Bone marrow (tissue), 2 donors: ENCODE measurements at places on chromosomes 6 and 20.

DNA sequence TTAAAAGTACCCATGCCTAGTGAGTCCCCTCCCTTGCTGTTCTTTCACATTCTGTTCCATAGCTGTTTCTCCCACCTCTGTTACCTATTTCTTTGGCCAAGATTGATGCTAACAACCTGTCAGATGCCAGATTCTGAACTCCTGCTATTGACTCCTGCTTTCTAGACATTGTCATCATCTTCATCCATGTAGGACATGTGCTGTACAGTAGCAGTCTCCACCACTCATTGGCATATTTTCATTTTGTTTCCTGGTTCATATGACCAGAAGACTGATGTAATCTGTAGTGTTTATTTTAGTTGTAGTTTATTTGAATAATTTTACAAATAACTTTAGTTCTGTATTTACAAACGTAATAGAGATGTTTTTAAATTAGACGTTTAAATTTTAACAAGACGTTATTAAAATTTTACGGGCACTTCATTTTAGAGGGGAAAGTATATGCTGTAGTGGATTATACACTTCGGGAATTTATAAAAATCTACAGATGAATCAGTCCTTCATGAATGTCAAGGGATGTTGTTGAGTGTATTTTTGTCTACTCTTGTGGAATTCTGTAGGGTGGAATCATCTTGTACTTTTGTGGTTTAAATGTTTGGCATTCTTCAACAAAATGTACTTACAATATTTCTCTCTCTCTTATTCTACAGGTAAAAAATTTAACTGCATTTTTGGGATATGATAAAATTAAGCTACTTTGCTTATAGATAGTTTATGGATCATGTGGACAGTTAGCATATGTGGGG is 34.1 kb downstream of the TRMT11 start:
- no peak for DNase-seq

- no peak for DNase-seq
Measured at GRCh38 chr6:98260382-98260781, 574.0 kb upstream of the POU3F2 start.

- DNase-seq: no peak
Measured at GRCh38 chr6:111478749-111479148, 4.3 kb downstream of the REV3L start.

DNA sequence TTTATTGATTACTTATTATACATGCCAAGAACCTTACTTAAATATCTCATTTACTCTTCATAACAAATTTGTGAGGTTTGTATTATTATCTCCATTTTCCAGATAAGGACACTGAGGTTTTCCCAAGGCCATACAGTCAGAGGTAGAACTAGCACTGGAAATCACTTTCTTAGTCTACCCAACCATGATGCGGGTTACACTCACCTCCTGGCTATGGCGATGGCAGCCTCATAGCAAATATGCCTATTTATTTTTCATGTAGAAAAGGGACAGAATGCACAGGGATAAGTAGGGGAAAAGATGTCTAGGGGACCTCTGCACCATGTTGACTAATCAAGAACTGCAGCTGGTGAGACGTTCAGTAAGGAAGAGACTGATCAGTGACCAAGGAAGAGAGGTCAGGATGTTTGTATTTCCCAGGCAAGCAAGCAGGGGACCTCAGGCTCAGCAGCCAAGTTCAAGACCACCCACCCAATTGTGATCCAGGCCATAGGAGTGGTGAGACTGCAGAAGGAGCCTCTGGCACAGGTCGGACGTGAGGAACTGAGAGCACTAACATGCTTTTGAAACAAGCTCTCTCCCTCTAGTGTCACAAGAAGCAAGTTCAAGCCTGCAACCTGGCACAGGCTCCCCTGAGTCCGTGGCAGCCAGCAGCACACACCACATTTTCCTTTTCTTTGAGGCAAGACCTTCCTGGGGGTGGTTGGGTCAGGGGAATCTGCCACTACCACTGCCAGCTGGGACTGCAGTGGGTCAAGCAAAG is 97.8 kb downstream of the GMPR start:
- no peak for DNase-seq

- DNase-seq: no peak
Measured at GRCh38 chr20:25282796-25283195, 34.9 kb downstream of the PYGB start.

GRCh38 chr20:48284837-48285236 is 499.6 kb upstream of the SULF2 start:
- no peak for DNase-seq

DNA sequence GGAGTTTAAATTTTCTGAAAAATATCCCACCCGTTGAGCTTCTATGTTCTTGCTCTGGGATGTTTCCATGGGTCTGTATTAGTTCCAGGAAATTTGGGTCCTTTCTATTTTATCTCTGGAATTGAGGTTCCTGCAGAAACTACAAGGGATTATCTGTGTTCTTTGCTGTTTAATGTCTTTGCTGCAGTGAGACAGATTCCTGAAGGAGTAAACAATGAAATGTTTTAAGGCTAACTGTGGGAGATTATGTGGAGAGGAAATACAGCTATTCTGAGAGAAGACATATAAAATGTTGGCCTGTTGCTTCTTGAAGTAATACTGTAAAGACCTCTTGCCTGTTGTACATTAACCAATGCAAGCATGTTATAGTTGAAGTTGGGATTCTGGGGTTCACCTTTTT is 43.5 kb downstream of the SAMD5 start:
- no peak for DNase-seq

- no peak for DNase-seq
Measured at GRCh38 chr20:10651227-10651990, 22.4 kb downstream of the JAG1 start.

DNA sequence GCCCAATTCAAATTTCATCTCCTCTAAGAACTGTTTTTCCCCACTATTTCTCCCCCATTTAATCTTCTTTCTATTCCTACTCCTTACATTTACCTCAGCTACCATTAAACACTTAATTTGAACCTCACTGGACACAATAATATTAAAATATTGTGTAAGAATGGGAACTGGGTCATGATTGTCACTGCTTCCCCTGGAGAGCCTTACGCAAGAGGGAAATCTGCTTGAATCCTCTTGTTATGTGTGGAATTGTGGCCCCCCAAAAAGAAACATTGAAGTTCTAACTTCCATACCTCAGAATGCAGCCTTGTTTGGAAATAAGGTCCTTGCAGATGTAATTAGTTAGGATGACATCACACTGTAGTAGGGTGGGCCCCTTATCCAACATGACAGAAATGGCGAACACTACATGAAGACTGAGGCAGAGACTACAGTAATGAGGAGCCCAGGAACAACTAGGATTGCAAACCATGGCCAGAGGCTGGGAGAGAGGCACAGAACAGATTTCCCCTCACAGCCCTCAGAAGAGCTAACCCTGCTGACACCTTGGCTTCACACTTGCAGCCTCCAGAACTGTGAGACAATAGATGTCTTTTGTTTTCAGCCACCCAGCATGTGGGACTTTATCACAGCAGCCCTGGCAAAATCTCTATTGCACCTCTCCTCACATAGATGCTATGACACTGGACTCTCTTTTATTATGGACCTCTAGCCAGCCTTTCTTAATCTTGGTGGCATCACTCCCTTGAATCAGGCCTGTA is 29.9 kb downstream of the HIVEP2 start:
- DNase-seq: no peak

DNA sequence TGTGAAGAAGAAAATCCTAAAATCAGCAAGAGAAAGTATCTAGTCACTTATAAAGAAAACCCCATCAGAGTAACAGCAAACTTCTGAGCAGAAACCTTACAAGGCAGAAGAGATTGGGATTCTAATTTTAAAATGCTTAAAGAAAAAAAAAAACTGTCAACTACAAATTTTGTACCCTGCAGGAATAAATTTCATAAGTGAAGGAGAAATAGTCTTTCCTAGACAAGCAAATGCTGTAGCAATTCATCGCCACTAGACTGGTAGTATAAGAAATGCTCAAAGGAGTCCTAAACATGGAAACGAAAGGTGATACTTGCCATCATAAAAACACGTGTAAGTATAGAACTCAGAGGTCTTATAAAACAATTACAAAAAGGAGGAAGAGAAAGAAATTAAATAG is 54.4 kb downstream of the PDSS2 start:
- DNase-seq: no peak

GRCh38 chr6:145147981-145148749 is 587.2 kb downstream of the EPM2A start:
- DNase-seq: no peak

GRCh38 chr20:17530716-17531664 is at the start of gene BFSP1:
BFSP1 (minus strand) TSS chr20:17531379; CDS start chr20:17531329, 50 bp downstream.
- no peak for DNase-seq

GRCh38 chr6:104705095-104705707 is 154.5 kb downstream of the HACE1 start:
- no peak for DNase-seq

DNA sequence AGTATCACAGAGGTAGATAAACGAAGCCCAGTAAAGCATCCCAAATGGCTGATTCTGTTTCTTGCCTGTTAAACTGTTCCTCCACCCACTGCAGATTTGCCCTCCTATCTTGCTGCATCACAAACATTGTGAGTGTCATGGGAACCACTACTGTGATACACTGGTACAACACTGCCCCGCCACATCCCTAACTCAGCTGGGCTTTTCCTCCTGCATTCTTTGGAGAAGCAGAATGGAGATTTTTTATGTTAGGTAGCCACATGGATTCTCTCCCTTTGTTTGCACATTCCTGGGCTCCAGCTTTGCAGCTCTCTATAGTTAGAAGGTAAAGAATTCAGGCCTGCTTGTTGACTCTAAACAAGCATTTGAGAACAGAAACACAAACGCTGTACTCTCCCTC is 234.1 kb downstream of the TMEM242 start:
- DNase-seq: no peak

DNA sequence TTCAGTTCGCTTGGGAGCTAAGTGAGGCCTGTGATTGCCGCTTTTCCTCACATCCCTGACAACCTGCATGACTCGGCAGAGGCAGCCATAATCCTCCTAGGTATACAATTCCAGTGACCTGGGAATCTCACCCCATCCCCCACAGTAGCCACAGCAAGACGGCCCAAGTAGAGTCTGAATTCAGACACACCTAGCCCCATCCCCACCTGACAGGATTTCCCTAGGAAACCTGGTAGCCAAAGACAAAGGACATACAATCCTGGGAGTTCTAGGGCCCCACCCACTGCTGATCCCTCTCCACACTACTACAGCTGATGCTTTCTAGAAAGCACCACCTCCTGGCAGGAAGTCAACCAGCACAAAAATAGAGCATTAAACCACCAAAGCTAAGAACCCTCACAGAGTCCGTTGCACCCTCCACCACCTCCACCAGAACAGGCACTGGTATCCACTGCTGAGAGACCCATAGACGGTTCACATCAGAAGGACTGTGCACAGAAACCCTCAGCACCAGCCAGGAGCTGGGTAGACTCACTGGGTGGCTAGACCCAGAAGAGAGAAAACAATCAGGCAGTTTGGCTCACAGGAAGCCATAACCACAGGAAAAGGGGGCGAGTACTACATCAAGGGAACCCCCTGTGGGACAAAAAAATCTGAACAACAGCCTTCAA is 17.9 kb upstream of the RUNX2 start:
- no peak for DNase-seq

GRCh38 chr20:1803061-1803931 is 91.9 kb upstream of the SIRPA start:
- peak; percentile 64 for DNase-seq

GRCh38 chr6:55886185-55886836 is 10.9 kb upstream of the BMP5 start:
- DNase-seq: no peak

GRCh38 chr6:169530752-169531123 is 171.1 kb downstream of the WDR27 start:
- no peak for DNase-seq

DNA sequence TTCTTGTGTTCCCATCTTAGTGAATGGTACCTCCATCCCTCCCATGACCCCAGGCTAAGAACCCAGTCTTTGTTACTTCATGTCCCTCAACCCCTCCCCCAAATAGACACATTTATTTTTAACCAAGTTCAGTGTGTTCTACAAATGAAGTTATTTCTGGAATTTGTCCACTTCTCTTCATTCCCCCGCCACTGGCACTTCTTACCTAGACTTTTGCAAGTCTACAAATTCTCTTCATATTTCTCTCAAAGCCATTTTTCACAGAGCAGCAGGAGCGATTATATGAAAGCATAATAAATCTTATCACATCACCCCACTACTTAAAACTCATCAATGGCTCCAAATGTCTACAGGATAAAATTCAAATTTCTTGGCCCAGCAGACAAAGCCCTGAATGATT is 131.4 kb downstream of the BTBD9 start:
- no peak for DNase-seq

- DNase-seq: no peak
Measured at GRCh38 chr6:219019-219570, 73.2 kb upstream of the DUSP22 start.

DNA sequence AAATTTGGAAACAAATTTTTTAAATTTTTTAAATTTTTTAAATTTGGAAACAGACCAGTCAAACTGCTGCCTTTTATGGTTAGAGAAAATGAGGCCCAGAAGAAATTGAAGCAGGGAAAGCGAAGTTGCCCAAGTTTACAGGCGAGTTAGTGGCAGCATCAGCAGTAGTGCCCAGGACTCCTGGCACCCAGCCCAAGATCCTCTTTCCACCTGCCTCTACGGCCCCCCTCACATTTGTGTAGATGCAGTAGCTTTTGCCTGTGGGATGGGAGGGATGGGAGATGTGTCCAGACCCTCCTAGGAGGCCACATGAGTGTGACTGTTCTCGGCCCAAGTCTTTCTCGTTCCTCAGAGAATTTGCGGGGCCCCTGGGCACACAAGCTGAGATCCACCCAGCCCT is 49.8 kb downstream of the HNF4A start:
- no peak for DNase-seq

DNA sequence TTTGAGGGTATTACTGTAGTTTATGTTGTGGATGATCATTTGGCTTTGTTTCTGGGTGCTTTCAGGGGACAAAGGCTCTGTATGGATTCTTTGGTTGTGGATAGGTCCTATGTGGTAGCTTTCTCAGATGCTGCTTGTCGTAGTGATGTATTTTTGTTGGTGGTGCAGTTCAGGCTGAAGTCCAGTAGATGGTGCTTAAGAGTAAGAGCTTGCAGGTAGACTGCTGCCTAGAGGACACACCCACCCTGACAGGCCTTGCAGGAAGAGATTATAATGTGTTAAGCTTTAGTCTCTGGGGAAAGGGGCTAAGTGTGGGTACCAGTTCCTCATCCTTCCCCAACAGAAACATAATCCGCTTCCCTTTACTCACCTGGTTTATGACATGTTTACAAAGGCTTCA is 62.6 kb upstream of the ADGRB3 start:
- DNase-seq: peak; percentile 31

GRCh38 chr6:84182001-84182400 is 45.4 kb downstream of the CEP162 start:
- no peak for DNase-seq

DNA sequence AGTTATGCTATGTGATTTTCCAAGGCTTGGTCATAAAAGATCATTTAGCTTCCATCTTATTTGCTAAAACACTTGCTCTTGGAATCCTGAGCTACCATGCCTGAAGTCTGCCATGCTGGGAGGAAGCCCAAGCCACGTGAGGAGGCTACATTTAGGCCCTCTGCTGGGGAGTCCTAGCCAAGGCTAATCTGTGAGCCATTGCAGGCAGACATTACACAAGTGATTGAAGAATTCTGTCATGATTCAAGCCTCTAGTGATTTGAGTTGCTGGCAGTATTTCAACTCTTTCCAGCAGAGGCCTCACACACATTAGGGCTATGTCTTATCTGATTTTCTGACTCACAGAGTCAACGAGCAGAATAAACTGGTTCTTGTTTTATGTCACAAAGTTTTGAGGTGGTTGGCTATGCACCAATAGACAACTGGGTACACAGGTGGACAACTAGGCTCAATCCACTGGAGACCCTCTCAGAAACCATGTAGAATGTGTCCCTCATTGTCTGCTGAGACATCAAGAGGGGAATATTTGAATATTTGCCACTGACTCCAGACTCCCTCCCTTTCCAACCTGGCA is 227.2 kb upstream of the SULF2 start:
- no peak for DNase-seq
